Metanephros (tissue), 2 donors: ENCODE measurements at places on chromosomes 13 and 19. TPM values are rescaled to one million over a fixed set of nuclear protein-coding genes. Genes with fewer than 3 reads are reported as not detected.

Gene CD33
- total RNA-seq, result 3.9 TPM

Gene GNG8
- total RNA-seq, result not detected

Gene CCDC8
- 62.2 TPM for total RNA-seq

Gene PSG2
- total RNA-seq, result not detected

Gene RGS9BP
- 1.9 TPM for total RNA-seq

Gene SRRM5
- 0.06 TPM for total RNA-seq

Gene FBXO46
- total RNA-seq, result 13.3 TPM

Gene NOSIP
- total RNA-seq, result 81.5 TPM

Gene MCEMP1
- total RNA-seq, result 0.64 TPM

Gene RDH8
- total RNA-seq, result not detected

Gene KATNAL1
- total RNA-seq, result 14.1 TPM

Gene ZNF793
- 11.4 TPM for total RNA-seq

Gene SHISA7
- 0.12 TPM for total RNA-seq

Gene SWSAP1
- total RNA-seq, result 2.1 TPM

Gene SYT3
- 0.76 TPM for total RNA-seq

Gene GPR12
- total RNA-seq, result 0.06 TPM

Gene LSR
- 59.6 TPM for total RNA-seq

Gene ZNF432
- 13.5 TPM for total RNA-seq

Gene LYL1
- 24.1 TPM for total RNA-seq

Gene TNNI3
- 1.1 TPM for total RNA-seq

Gene IL17D
- total RNA-seq, result 4.3 TPM

Gene ZFR2
- 0.41 TPM for total RNA-seq

Gene MBD3L3
- total RNA-seq, result not detected

Gene EFNA2
- 2.9 TPM for total RNA-seq

Gene TNFSF9
- total RNA-seq, result 0.76 TPM

Gene TEX26
- not detected for total RNA-seq
